ENCODE measurements at places on chromosomes 13 and 19. TPM values are rescaled to one million over a fixed set of nuclear protein-coding genes. Genes with fewer than 3 reads are reported as not detected.

DNA sequence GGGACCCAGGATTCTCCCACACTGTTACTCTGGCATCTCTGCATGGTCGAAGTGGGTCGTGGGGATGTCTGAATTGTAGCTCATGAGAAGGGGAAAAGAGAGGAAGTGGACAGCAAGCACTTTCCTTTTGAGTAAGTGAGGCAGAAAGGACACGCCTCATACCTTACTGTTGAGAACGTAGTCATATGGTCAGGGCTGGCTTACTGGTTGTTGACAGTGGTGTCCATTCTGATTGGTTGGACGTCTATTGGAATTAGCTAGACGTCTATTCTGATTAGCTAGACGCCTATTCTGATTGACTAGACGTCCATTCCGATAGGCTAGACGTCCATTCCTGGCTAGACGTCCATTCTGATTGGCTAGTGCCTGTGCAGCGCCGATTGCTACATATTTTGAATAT is 12.4 kb downstream of the GRIN2D start:
- no peak for DNase-seq

DNA sequence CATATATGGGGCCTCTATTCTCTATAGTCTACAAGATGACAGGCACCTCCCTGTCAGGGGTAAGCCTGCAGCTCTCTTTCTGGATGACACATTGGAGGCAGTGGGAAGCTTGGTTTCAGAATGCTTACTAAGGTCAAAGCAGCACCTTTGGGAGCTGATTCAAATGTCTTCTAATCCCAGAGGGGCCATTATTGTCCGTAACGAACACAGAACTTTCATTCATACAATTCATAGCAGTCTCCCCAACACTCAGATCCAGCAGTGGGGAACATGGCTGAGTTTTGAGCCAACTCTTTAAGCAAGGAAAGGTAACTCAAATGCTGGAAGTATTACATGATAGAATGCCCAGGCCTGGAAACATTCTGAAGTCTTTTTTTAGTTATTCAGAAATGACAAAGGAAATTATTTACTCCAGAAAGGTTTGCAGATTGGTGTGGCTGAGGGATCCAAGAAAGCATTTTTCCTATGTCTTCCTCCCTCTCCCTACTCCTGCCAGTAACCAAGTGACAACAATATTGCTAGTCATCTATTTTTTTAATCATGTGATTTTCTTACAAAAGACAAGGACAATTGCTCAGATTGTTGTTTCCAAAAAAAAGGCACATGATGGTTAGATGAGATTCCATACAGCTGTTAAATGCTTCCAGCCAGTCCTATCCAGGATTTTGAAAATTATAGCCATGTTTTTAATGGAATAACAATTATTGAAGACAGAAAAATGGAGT is 118.7 kb downstream of the FOXO1 start:
- no peak for DNase-seq

GRCh38 chr19:32691952-32692726 is 518 bp downstream of the NUDT19 start:
- no peak for DNase-seq

DNA sequence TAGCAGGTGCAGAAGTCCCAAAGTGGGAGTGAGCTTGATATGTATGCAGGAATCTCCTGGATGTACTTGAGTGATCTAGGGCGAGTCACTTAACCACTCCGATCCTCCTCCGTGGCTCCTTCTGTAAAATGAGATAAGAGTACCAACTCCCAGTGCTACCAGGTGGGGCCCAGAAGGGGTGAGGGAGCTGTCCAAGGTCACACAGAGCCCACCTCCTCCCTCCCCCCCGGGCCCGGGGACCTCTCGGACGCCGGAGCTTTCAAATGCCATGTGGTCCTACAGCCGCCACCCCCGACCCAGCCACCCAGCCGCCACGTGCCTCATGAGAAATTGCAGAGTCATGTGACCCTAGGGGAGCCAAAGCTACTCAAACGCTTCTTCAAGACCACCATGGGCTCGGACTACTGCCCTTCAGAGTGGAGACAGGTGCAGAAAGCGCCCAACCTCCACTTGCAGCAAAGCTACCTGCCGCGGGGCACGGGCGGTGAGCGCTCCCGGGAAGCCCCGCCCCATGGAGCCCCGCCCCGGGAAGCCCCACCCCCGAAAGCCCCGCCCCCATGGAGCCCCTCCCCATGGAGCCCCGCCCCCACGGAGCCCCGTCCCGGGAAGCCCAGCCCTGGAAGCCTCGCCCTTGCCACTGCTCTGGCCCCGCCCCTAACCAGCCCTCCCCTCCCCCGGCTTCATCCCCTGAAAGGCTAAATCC is 10.1 kb upstream of the ZNF358 start:
- no peak for DNase-seq

GRCh38 chr13:20609145-20609544 is 42.2 kb downstream of the IFT88 start:
- no peak for DNase-seq

DNA sequence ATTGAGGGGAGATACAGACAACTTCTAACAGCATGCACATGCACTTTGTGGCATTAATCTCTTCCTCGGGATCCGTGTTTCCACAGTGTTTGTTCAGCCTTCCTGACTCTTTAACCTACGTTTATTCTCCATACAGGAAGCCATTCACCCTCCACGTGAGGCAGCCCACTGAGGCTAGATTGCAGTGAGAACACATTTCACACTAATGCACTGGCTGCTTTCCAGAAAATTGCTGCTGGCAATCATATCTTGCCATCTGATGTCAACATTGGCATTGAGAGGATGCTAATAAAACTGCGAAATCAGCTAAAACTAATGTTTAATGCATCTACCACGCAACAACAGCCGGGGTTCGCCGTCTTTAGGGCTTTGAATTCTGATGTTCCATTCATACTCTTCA is 30.0 kb downstream of the DCLK1 start:
- no peak for DNase-seq

The ZNF260 gene
- 12.3 TPM for total RNA-seq
